ENCODE measurements at places on chromosomes 3 and 15.

DNA sequence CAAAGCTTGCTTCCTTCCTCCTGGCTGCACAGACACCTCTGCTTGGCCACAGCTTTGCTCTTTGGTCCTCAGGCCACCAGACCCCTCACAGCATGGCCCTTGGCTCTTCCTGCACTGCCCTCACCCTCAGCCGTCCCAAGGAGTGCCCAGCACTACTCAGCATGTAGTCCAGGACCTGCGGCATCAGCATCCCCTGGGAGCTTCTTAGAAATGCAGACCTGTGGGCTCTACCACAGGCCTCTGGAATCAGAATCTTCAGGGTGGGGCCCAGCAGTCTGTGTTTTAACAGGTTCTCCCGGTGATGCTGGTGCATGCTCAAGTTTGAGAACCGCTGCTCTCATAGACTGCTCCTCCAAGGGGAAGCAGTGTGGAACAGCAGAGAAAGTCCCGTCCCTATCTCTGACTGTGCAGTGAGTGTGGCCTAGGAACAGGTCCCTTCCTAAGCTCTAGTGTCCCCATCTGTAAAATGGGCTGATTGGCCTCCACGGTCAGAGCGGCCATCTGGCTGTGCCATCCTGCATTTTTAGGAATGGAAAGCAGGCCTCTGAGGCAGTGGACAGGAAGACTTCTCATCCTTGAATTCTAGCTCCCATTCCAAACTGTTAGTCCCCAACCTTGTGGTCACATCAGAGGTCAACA, 36.6 kb downstream of the GOLGA6A start:
- no peak for DNase-seq

- peak; percentile 98 for DNase-seq
These were observed 428.3 kb upstream of the ATP11B start for GRCh38 chr3:182364723-182365650.

GRCh38 chr3:99870712-99871111, 53.0 kb downstream of the CMSS1 start:
- DNase-seq: no peak

DNA sequence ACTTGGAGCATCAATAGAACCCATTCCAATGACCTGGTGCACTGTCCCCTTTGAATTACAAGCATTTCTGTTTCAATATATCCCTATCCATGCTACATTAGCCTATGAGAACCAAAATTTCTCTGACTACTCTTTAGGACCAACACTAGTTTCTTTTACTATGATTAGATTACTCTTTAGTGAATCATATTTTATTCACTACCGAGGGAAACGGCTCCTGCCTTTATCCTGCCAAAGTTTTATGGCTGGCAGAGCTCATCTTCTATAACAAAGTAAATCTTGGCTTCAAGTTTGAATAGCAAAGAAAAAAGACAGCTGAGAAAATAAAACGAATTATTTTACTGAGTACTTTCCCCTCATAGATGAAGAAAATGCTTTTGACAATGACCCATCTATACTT, 120.9 kb downstream of the SLC9A9 start:
- no peak for DNase-seq

DNA sequence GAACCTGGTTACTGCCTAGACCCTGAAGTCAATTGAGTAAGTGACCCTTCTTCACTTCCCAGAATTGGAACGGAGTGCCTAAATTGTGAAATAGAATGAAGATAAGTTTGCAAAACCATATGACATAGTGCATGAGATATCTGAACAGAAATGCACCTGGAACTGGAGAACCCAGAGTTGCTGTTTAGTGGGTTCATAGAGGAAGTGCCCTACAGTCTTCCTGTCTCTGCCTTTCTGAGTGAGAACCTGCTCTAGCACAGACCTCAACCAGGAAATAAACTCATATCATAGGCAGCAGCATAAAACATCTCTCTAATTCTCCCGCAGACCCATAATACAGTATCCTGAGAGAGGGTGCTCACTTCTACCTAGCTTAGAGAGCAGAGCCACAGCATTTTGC, 82.9 kb downstream of the EOMES start:
- no peak for DNase-seq

GRCh38 chr3:73653351-73653750, 28.6 kb upstream of the PDZRN3 start:
- no peak for DNase-seq

DNA sequence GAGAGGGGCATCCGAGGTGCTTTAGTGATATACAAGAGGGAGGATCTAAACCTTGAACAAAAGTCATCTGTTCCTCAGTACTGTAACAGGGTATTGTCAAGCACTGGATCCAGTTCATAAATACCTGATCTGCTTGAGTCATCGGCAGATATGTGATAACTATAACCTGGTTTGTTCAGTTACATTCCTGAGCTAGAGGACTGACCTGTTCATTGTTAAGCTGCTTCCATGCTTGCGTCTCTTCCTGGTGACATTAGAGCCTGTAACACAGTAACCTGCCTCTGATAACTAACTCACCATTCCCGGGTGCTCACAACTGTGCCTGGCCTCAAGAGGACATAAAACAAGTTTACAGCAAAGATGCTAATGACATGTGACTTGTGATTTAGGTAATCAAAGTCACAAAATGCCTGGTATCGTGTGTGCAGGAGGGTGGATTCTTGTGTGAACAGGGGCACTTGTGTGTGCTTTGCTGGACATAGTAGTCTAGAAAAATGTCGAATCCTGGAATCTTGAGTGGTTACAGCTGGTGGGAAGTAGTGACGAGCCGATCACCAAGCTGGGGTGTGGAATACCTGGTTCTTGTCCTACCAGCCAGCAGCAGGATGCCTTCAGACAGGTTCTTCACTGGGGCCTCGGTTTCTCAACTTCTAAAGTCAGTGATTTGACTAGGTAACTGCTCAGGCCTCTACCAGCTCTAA, 30.9 kb upstream of the POLR2M start:
- no peak for DNase-seq

Data from pulmonary artery endothelial cell (primary cell).